MCF 10A (cell line): ENCODE measurements at places on chromosomes 13 and 19.

DNA sequence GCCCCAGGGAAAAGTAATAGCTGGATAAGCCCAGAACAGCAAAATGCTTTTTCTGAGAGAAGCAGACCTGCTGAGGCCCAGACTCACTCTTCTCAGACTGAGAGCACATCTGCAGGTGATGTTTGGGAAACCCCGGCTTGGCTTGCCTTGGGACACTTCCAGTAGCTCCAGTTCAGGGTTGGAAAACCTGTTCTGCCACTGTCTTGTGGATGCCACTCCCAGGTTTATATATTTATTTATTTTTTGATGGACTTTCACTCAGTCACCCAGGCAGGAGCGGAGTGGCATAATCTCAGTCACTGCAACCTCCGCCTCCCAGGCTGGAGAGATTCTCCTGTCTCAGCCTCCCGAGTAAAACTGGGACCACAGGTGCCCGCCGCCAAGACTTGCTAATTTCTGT lies 8.0 kb upstream of the SMARCA4 start:
- DNase-seq: no peak

DNA sequence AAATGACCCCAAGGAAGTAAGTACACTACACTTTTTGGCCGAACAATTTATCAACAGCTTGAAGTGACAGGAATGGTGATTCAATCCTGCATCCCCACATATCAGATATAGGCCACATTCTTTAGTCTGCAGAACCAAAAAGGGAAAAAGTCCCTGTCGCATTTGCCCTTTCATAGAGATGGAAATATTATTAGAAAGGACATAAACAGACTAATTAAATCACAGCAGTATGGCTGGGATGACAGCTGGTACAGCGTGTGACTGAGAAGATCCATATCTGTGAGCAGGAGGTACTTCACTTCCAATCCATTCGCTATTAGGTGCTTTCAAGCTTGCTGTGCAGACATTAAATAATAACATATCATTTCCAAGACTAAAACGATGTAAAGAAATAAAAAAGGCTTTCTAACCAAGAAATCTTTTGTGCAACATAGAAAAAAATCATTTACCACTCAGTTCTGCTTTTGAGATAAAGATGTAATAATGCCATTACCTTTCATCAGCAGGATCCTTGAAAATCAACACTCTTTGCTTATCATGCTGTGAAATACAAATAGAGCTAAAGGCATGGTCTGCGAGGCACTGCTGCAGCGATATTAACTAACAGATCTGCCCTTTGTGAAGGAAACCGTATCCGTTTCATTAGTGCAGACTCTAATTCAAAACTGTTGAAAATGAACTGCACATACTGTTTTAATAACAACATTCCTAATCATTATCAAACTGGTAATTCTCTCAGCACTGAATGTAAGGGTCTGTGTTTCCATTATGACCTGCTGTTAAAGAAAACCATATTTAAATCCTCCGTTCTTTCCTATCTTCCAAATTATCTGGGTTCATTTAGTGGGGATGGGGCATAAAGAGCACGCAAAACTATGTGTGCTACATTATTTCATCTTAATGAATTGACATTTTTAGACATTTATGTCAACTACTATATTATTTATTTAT lies 245.6 kb downstream of the DACH1 start:
- no peak for DNase-seq

- peak; percentile 65 for DNase-seq
Observed at GRCh38 chr13:44022196-44022595, 142.5 kb downstream of the LACC1 start.

DNA sequence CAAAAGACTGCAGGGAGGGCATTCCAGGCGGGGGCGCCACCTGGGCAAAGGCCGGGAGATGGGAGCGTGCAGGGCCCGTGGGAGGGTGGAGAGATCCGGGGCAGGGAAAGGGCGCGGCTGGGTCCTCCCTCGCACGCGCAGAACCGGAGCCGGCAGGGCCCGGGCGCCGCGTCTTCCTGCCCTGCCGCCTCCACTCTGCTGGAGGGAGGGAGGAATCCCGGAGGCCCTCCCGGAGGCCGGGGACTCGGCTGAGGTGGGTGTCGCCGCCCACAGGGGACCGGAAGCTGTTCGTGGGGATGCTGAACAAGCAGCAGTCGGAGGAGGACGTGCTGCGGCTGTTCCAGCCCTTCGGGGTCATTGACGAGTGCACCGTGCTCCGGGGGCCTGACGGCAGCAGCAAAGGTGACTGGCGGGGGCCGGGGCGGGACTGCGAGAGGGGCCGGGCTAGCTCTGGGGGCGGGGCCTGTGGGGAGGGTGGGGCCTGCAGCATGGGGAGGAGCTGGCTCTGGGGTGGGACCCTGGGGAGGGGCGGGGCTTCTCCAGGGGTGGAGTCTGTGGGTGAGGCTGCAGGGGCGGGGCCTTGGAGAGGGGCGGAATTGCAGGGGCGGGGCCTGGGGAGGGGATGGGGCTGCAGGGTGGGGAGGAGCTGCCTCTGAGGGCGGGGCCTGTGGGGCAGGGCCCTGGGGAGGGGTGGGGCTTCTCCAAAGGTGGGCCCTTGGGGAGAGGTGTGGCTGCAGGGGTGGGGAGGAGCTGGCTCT lies 51.3 kb downstream of the CELF5 start:
- peak; percentile 91 for DNase-seq

- DNase-seq: peak; percentile 85
Observed at GRCh38 chr13:98890186-98890585, 87.7 kb downstream of the DOCK9 start.

- DNase-seq: no peak
Observed at GRCh38 chr19:12800466-12800770, 1.2 kb downstream of the PRDX2 start.

DNA sequence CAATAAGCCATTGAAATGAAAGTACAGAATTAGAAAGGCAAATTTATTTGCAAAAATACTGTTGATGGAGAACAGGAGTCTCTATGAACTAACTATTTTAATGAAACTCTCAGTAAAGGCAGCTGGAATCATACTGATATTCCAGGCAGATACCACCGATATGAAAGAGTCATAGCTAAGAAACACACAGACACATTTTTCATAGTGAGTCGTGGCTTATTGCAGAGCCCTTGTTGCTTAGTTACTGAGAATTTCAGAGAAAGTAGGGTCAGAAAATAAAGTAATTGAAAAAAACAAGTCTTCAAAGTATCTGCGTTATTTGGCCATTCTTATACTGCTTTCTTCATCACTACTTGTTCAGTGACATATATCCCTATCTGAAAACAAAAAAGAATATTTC lies 1890.9 kb downstream of the PCDH9 start:
- no peak for DNase-seq

DNA sequence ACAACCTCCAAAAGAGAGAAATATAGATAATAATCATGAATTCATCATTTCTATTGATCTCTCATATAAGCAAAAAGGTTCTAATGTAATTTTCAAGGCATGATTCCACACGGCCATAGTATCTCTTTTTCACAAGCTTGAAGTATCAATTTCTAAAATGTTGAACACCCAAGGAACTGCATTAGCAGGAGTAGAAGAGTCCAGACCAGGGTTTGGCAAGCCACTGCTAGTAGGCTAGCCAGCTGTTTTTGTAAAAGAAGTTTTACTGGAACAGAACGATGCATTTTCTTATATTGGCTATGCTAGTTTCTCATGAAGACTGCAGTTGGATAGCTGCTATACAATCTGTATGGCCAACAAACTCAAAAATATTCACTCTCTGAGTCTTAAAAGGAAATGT lies 481.5 kb upstream of the MIR17HG start:
- DNase-seq: no peak
